ENCODE measurements at places on chromosomes 7 and 10.

- H3K4me3 ChIP-seq: no peak overlapping the region
- no peaks in the 10 kb centered on the region for H3K4me1 ChIP-seq
- DNase-seq: no peak
- no peaks in the 10 kb centered on the region for H3K36me3 ChIP-seq
Observed at GRCh38 chr10:35307297-35307696, 29.0 kb upstream of the CCNY start.

DNA sequence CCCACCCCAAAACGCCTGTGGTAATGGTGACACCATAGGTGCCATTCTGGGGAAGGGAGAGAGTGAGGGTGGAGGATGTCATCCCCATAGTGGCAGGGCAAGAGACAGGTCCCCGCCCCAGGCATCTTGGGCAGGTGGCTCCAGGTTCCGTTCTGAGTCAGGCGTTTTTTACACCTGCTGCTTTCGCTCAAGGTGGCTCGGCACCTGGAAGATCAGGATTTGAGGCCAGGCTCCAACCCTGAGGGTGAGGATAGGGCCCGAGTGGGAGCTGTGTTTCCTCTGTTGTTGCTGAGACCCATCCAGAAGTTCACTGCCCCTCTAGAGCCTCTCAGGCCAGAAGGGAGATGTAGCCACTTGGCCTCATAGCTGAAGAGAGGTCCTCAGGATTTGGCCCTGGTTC, 36.6 kb upstream of the DUSP5 start:
- no peaks in the 10 kb centered on the region for H3K4me1 ChIP-seq
- no peak overlapping the region for H3K27ac ChIP-seq
- no peak overlapping the region for H3K4me3 ChIP-seq
- DNase-seq: no peak
- H3K36me3 ChIP-seq: no peaks in the 10 kb centered on the region

DNA sequence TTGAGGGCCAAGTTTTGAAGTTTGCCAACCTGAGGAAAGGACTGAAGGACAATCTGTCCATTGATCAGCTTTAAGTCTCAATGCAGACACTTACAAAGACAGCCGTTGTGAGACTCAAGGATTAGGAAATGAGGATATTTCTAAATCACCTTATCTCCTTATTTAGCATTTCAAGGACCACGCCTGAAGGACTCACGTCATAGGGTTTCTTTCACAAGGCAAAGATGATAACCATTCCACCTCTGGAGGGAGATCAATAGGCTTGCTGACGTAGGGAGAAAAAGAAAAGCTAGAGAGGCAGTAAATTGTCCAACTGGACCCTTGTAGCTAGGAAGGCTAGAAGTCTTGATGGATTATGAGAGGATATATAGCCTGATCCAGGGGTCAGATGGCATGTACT, 3.3 kb upstream of the ASB4 start:
- H3K36me3 ChIP-seq: no peaks in the 10 kb centered on the region
- H3K27me3 ChIP-seq: no peaks in the 10 kb centered on the region
- no peak overlapping the region for H3K27ac ChIP-seq
- no peak for DNase-seq
- no peak overlapping the region for H3K4me3 ChIP-seq

- no peak overlapping the region for H3K27ac ChIP-seq
- no peak for DNase-seq
- peaks cover 7% of the 10 kb centered on the region for H3K4me1 ChIP-seq
- H3K27me3 ChIP-seq: no peaks in the 10 kb centered on the region
- H3K4me3 ChIP-seq: no peak overlapping the region
Observed at GRCh38 chr10:78437998-78438906, 404.6 kb downstream of the RPS24 start.

DNA sequence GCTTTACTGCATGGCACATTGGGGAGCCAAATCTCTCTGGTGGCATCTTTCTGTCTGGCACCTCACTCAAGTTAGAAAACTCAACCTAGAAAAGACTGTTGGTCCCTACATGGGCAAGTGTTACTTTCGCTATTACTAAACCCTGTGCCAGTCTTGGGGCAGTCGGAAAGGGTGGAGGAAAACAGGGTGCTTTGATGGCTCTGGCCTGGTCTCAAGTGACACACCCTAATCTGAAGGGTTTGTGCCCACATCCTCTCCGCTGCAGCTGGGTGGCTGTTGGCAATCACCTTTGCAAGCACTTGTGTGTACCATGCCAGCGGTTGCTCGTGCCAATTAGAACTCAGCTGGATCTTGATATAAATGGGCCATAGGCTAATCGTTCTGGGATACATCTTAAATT, 159.8 kb upstream of the ITGB1 start:
- no peaks in the 10 kb centered on the region for H3K27me3 ChIP-seq
- no peak for DNase-seq
- no peak overlapping the region for H3K4me3 ChIP-seq

DNA sequence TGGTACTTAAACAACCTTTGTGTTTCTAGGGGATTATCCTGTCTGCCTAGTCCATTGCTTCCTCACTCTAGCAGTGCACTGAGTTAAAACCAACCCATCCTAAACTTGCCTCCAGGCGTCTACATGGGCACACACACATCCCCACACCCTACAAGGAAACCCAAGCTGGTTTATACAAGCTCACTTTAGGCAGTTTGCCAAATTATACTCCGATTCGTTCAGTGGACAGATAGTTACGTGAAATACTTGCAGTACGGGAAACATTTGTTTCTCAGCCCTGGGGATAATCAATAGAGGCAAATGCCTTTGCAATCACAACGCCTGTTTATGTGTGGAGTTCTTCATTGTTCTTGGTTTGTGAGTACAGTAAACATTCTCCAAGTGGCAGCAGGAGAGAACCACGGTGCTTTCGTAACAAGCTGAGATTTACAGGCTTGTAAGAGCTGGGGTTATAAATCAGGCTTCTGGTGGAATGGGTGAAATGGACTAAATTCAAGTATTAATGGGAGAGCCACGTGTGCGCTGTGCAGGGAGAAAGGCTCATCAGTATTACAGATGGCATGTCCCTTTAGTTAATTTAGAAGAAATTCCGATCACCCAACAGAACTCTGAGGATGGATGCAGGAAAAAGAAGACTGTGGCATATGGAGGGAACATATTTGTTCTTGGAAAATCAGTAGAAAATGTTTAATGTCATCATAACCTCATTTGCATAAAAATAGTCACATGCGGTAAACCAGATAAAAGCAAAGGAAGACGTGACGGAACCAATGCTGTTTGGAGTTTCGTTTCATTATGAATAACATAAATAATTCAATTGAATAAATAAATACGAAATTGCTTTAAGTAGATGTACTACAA, 217.1 kb downstream of the GALNT17 start:
- H3K27ac ChIP-seq: no peak overlapping the region
- H3K4me3 ChIP-seq: no peak overlapping the region
- H3K36me3 ChIP-seq: no peaks in the 10 kb centered on the region
- no peaks in the 10 kb centered on the region for H3K4me1 ChIP-seq

GRCh38 chr7:142774826-142775225, 4.1 kb downstream of the PRSS2 start:
- H3K4me3 ChIP-seq: no peak overlapping the region
- no peak overlapping the region for H3K27ac ChIP-seq
- H3K36me3 ChIP-seq: no peaks in the 10 kb centered on the region
- H3K4me1 ChIP-seq: no peaks in the 10 kb centered on the region
- DNase-seq: no peak
- H3K27me3 ChIP-seq: no peaks in the 10 kb centered on the region

GRCh38 chr10:72075376-72076115, 12.8 kb downstream of the SPOCK2 start:
- H3K4me1 ChIP-seq: peaks cover 9% of the 10 kb centered on the region
- no peaks in the 10 kb centered on the region for H3K27me3 ChIP-seq
- H3K36me3 ChIP-seq: no peaks in the 10 kb centered on the region
- no peak overlapping the region for H3K27ac ChIP-seq

DNA sequence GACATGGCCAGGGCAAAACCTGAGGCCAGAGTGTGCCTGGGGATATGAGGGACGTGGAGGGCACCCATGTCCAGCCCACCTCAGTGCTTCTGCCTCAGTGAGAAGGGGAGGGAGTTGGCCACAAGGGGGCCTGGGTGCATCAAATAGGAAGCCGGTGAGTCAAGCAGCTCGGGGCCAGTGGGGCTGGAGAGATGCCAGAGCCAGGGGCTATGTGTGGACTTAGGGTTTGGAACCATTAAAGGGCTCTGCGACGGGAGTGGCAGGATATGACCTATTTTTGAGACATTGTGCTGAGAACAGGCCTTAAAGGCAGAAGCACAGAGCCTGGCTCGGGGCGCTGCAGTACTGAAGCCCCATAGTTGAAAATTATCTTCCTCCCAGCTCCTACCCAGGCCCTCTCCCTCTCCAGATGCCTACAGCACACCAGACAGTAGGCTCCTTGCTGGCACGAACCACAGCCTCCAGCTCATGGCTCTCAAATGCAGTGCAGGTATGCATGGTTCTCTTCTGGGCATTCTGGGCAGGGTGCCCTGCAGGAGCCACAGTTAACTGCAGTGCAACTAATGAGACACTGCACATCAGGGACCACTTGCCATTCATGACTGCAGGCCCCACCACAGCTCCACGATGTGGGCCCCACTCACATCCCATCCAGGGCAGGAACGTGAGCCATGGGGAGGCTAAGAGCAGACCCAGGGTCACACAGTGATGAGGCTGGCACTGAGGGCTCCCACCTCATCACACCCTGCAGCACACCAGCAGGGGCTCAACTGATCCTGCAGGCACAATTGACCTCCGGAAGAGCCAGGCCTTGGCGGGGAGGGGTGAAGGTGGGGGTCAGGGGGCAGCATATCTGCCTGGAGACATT, 7.2 kb upstream of the PGAM2 start:
- no peaks in the 10 kb centered on the region for H3K4me1 ChIP-seq
- H3K4me3 ChIP-seq: no peak overlapping the region
- no peaks in the 10 kb centered on the region for H3K27me3 ChIP-seq
- no peaks in the 10 kb centered on the region for H3K36me3 ChIP-seq

- H3K36me3 ChIP-seq: no peaks in the 10 kb centered on the region
- H3K27ac ChIP-seq: no peak overlapping the region
- H3K27me3 ChIP-seq: no peaks in the 10 kb centered on the region
- H3K4me3 ChIP-seq: no peak overlapping the region
- H3K4me1 ChIP-seq: peaks cover 8% of the 10 kb centered on the region
- DNase-seq: no peak
Observed at GRCh38 chr10:102283488-102283887, 38.2 kb downstream of the GBF1 start.

Data from testis (tissue), 5 donors.